ENCODE measurements at places on chromosomes 12 and 14.

DNA sequence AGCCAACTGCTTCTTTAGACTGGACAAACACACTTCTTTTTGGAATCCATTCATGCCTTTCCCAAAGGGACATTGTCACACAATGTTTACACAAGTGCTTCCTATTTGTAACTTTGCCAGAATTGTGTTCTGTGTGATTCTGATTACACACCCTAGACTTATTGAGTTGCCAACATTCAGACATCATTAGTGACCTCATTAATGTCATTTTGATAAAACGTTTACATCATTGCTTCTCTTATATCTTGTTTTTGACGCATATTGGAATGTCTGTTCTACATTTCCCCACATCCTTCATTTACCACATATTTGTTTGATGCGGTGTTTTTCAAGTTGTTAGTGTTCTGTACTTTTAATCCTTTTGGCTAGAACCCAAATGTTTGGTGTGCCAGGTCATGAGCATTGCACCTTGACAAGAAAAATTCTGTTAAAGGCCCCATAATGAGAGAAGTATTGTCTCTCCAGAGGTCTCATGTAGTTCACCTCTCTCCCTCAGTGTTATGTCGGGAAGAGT is 305.5 kb downstream of the AEBP2 start:
- DNase-seq: no peak

DNA sequence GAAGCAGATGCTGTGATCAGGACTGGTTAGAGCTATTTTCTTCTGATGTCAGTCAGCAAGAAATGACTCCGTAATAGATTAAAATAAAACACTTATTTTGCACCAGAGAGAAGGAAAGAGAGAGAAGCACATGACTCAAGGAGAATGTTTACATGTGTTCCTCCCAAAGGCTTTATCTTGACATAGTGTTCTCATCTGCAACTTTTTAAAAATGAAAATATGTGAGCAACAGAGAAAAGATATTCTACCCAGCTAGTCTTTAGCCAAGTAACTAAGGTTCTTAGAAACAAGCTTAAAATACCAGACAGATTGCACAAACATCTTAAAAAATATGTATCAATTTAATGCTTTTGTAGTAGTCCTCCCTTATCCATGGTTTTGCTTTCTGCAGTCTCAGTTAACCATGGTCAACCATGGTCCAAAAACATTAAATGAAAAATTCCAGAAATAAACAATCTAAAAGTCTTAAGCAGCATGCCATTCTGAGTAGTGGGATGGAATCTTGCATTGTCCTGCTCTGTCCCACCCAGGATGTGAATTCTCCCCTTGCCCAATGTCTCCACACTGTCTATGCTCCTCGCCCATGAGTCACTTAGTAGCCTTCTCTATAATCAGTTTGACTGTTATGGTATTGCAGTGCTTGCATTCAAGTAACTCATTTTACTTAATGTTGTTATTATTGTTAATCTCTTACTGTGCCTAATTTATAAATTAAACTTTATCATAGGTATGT is 9.9 kb downstream of the SERPINA10 start:
- DNase-seq: no peak

- no peak for DNase-seq
Measured at GRCh38 chr14:89175881-89176799, 240.9 kb downstream of the FOXN3 start.

DNA sequence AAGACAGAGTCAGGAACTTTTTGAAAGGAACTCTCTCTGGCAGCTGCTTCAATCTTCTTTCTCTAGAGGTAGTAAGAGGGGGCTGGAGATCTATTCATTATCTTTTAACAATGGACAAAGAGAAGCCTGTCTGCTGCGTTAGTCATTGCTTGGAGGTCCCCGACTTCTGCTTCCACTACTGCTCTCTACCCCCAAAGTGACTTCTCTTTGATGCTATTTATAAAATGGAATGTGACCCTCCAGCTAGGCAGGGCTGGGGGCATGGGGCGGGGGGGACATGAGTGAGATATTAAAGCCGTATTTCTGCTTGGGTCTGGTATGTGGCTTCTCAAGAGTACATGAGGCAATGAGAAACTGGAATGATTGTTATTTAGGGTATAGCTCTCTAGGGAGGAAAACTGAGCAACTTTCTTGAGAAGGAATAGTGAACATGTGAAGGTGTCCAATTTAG is 41.4 kb upstream of the NUDT4 start:
- DNase-seq: no peak

DNA sequence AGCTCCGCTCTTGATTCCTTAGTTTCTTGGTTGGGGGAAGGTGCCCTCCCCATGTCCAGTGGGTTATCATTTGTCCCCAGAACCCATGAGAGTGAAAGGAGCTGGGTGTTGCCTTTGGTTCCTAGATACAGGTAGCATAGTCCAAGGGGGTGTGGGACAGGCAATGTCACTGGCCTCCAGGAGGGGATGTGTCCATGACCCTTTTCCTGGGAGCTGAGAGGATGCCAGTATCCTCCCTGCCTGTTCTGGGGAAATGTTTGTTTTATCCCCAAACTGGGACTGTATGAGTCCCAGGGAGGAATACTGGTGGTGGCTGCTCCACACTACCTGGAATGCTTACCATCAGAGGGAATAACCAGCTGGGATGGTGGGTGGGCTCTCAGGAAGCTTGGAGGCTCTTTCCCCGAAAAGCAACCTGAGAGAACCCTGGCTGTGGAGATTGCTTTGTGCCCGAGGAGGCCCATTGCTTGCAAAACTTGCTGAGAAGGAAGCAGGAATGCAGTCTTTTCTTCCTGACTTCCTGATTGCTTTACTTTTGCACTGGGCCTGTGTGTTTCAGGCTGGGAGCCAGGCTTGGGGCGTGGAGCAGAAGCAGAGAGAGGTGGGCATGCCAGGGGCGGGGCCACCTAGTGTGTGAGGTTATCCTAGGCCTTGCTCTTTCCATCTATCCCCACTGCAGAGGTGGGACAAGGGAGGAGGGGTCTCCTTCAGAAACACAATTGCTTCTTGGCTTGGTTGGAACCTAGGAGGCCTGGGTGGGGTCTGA is 715 bp upstream of the SLC10A1 start:
- DNase-seq: no peak

GRCh38 chr12:25558586-25558985 is 5.5 kb upstream of the LMNTD1 start:
- DNase-seq: no peak

GRCh38 chr12:55777856-55778255 is 34.9 kb downstream of the GDF11 start:
- no peak for DNase-seq

- peak; percentile 79 for DNase-seq
Measured at GRCh38 chr12:122888232-122888752, 7.6 kb downstream of the VPS37B start.

- DNase-seq: no peak
Measured at GRCh38 chr12:105670672-105671071, 340.2 kb downstream of the C12orf75 start.

DNA sequence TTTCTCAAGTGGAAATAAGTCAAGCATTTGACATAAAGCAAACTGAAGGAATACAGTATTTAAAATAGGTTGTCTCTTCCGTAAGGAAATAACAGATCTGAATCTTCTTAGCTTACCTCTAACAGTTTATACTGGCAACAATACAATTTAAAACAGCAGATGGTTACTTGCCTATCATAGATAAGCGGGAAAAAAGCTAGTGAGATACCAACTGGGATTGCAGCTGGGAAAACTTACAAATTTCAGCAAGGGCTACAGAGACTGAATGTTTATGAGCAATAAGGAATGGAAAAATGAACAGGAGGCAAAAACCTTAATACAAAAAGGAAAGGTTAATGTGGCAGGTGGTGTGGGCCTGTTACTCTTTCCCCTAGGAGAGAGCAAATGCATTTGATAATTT is 220.0 kb downstream of the RASSF9 start:
- no peak for DNase-seq

DNA sequence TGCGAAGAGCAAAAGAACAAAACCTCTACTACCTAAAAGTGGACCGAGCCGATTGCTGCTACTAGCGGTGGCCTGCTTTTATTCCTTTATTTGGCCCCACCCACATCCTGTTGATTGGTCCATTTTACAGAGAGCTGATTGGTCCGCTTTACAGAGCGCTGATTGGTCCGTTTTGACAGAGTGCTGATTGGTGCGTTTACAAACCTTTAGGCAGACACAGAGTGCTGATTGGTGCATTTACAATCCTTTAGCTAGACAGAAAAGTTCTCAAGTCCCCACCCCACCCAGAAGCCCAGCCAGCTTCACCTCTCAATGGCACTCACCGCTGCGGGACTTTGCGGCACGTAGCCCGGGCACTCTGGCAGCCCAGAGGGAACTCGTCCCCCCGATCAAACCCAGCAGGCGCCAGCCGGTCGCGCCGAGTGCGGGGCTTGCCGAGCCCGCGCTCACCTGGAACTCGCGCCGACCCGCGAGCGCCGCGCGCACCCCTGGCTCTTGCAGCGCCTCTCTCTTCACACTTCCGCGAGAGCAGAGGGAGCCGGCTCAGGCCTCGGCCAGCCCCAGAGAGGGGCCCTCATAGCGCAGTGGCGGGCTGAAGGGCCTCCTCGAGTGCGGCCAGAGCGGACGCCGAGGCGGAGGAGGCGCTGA is 8.7 kb upstream of the FGD4 start:
- DNase-seq: peak; percentile 24

GRCh38 chr12:105487963-105488362 is 157.5 kb downstream of the C12orf75 start:
- no peak for DNase-seq

DNA sequence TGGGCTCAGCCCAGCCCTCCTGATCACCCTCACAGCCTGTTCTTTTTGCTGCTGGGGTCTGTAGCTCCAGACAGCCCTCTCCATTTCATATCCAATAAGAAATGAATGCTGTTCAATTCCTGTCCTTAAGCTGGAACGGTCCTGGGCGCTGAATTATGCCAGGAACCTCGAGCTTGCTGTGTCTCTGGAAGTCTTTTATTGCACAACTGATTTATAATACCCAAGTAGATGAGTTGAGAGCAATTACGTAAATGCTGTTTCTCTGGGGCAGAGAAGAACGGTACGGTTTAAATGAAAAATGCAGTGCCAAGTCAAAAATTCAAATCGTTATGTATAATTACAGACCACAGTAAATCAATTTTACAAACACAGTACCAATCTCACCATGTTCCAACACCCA is 161.0 kb downstream of the SAMD4A start:
- no peak for DNase-seq

GRCh38 chr14:99040711-99041110 is 231.3 kb downstream of the BCL11B start:
- DNase-seq: no peak

- DNase-seq: no peak
Measured at GRCh38 chr12:92847368-92847767, 81.7 kb downstream of the EEA1 start.

GRCh38 chr12:43978556-43978955 is 142.7 kb downstream of the TMEM117 start:
- DNase-seq: no peak

GRCh38 chr14:33916663-33917565 is 34.0 kb downstream of the EGLN3 start:
- DNase-seq: no peak

GRCh38 chr14:58066115-58066514 is 85.9 kb downstream of the ARMH4 start:
- no peak for DNase-seq

GRCh38 chr12:83067981-83068380 is 381.3 kb downstream of the TMTC2 start:
- DNase-seq: no peak

DNA sequence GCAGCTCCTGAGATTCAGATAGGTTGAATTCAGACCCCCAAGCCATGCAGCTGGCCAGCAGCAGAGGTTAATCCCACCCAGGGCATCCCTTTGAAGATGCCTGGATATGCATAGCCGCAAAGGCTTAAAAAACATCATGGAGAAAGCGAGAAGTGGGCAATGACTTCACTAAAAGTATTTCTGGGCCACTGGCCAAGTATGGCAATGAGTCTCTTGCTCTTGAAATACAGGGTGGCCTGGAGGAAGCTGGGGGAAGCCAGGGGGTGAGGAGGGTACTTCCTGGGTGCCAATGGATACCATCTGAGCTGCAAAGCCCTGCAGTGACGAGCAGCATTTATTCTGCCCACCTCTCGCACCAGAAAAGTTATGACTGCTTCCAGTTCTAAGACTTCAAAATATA is 539.3 kb upstream of the TBX3 start:
- DNase-seq: no peak

DNA sequence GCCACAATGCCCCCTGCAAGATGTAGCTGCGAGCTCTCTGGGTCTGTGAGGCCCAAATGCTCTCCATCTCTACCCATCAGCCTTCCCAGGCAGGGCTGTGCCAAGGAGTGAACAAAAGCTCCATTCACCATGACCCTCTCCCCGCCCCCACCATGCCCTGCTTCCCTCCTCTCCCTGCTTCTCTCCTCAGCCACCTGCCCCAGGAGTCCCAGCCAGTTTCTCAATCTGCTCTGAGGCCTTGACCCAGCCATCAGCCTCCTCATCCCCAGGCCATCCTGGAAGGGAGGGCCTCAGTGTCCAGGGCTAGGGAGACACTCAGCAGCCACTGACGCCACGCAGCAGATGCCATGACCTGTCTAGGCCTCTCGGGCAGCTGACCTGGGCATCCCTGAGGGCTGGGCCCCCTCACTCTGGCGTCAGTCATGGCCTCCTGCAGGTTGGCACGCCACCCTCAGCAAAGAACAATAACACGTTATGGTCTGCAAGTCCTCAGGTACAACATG is 8.5 kb upstream of the KRT5 start:
- no peak for DNase-seq

- no peak for DNase-seq
Measured at GRCh38 chr12:57679697-57680096, 14.2 kb upstream of the OS9 start.

GRCh38 chr14:77143071-77143470 is 1.5 kb upstream of the ZDHHC22 start:
- no peak for DNase-seq

GRCh38 chr12:5506295-5506694 is 74.4 kb downstream of the NTF3 start:
- DNase-seq: no peak

DNA sequence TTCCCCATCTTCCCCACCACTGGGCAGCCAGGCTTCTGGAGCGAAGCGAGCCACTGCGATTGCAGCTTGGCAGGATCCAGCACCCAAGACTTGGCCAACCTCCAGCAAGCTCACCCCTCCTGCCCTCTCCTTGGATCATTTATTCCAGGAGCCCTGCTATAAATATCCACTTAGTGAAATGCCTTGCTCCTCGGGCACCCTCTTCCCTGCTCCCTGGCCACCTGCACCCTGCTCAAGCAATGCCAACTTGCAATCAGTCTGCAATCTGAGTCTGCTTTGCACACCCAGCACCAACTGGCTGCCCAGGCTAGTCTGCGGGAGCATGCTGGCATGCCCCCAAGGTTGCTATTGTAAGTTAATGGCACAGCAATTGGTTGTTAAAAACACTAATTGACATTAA is 666.0 kb downstream of the MED13L start:
- no peak for DNase-seq
